Nephron progenitor cell (in vitro differentiated cells): ENCODE measurements at places on chromosomes 7 and 10.

- DNase-seq: no peak
These were observed 56.6 kb downstream of the GSDME start for GRCh38 chr7:24700521-24701260.

DNA sequence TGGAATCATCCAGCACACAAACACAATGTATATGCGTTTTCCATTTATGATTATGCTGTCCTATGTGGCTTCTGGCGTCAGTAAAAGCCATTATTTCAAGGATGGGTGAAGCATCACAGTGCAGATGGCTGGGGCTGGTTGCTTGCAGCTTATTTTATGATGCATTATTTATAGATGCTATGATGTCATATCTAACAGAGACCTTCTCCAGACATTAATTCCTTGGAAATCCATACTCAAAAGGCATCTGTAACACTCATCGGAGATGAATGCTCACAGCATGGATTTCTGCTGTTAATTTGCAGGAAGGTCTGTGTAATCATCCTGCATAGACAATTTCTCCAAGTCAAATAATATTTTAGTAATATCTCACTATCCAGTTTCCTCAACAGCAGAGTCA, 7.2 kb downstream of the RGS10 start:
- no peak for DNase-seq

DNA sequence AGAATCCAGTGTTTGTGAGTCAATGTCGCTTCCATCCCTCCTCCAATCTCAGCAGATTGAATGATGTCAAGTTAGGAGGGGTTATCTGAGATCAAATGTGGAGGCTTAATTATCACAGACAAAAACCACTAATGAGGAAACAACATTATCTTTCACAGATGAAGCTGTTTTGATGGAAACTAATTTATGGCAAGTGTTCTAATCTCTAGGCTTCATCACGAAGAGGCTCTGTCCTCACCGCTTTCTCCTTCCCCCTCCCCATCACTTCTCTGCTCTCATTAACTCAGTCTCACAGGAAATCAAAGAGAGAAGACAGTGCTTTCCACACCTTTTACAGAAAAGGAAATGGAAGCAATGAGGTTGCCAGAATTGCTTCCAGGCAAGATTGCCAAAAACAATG, 283.7 kb downstream of the BMPER start:
- no peak for DNase-seq

- DNase-seq: no peak
These were observed 17.5 kb upstream of the GGCT start for GRCh38 chr7:30522159-30522558.

DNA sequence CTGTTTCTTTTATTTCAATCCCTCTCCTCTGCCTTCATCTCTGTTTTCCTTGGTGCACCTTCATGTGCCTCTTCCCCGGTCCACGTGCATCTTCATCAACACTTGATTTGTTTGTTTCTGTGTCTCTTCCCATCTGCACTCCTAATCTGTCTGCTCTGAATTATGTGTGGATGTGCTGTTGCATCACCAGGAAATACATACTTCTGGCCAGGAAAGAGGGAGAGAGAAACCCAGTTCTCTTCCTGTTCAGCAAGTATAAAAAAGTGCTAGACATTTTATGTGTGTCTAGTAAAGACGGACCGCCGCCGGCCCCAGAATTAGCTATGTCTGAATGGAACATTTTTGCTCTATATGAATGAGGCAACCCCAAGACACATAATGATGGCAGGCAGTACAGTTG, 93.8 kb downstream of the CALD1 start:
- no peak for DNase-seq

- no peak for DNase-seq
These were observed 61.1 kb downstream of the GNAT3 start for GRCh38 chr7:80450621-80451308.

- DNase-seq: no peak
These were observed 35.3 kb upstream of the TNKS2 start for GRCh38 chr10:91762878-91763277.

DNA sequence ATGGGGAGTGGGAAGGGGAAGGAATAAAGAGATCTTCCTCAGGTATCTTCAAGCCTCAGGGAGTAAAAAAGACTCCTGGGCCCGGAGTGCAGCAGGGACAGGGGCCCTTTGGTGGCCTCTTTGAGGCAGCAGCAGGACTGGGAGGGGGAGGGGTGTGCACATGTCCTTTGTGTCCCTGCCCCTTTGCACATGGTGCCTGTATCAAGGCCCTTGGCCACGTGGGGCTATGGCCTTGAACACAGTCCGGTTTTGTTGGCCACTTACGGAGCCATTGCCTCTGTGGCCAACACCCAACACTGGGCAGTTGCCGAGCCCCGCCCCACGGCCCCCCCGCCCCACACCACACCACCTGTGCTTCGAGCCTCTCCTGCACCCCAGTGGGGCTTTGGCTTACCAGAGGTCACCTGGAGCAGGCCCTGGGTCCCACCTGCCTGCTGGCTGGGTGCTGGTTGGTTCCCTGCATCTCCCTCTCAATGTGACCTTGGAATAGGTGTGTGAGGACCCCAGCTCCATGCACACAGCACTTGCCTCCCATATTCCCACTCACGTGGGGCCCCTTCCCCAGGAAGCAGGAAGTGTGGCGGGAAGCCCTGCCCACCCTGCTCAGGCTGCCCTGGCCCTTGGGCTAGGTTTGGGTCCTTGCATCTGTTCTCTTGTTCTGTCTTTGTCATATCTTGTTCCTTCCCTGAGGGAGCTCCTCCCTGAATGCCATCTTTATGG, 5.4 kb downstream of the SAP25 start:
- DNase-seq: no peak

DNA sequence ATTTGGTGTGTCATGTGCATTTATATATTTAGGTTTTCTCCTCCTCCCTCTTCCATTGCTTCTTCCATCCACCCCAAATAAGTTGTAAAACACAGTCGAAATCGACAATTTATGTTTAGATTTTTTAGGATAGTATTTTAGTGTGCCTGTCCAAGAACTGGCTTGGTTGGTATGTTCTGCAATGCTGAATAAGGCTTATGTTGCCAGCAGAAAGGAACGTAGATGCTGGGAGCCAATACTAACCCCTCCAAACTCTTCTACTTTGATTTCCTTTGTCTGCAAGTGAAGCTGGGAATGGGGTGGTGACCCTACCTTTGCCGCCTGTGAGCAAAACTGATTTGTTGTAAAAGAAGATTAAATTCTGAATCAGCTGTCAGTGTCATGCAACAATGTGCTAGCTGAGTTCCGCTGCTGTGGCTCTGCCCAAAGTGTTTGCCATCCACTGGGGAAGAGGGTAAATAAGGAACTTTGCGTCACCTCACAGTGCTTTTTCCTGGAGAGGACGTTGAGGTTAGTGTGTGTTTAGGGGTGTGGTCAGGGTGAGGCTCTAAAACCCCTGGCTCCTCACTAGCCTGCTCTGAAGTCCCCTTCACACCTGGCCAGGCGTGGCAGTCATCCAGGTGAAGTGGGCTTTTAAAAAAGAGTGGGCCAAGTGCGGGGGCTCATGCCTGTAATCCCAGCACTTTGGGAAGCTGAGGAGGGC, 44.4 kb downstream of the TACC2 start:
- no peak for DNase-seq

GRCh38 chr10:34193931-34194626, 621.0 kb downstream of the PARD3 start:
- DNase-seq: no peak

DNA sequence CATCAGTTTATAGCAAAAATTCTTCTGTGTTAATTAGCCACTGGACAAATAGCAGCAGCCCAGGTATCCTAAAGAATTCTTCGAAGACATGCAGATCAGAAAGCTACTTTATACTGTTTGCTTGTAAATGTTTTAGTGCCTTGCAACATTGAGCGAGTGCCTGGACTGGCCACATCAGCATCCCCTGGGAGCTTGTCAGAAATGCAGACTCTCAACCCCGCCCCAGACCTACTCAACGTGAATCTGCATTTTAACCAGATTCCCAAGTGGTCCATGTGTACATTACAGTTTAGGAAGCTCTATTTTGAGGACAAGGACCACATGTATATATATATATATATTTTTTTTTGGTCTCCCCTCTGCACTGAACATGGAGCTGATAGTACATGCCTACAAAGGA, 18.5 kb upstream of the PLEKHS1 start:
- DNase-seq: no peak

GRCh38 chr10:118937226-118937625, 92.3 kb upstream of the NANOS1 start:
- no peak for DNase-seq

DNA sequence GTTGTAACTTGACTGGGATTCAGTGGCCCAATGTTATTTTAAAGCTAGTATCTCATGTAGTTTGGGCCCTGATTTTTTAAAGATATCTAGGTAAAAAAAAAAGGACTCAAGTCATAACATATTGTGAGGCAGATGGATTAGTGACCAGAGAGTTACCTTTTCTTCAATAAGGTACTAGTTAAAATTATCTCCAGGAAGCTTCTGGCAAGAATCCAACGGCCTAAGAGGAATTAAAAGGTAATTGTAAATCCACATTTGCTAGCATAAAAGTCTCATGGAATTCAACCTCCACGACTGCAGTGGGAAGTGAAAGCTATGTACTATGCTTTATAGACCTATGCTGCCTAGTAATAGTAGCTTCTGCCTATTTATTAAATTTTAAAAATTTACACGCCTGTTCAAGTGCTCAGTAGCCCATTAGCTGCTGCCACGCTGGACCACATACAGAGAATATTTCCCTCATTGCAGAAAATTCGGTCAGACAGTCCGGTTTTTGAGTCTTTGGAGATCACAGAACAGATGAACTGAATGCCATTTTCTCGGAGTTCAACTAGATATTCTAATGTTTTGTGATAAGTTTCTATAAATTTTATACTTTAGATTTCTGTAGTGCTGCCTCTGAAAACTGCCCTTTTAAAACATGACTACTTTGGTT, 118.4 kb downstream of the NSUN6 start:
- no peak for DNase-seq

GRCh38 chr7:13880789-13881188, 108.7 kb downstream of the ETV1 start:
- DNase-seq: no peak

DNA sequence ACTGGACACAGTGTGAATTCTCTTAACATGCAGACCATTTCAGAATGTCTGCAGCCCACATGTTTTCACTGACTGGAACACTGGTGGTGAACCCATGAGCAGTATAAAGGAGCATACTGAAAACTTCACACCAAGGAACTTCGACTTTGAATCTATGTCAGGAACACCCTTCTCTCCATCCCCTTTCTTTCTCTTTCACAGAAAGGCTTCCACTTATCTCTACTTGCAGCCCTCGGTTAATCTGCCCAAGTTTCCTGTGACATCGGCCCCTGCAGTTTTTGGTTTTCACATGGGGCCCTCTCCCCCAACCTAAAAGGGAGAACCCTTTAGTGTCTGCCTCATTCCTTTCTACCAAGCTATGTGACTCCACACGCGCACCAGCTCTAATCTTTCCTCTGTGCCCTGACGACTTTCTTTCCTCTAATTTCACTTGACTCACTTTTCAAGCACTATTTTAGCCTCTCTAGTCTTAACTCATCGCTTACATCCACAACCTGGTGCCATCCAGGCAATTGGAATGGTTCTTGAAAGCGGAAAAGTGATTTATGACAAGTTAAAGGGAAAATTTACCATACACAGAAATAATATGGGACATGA, 70.1 kb downstream of the RELN start:
- DNase-seq: no peak

GRCh38 chr10:48627984-48628609, 23.2 kb upstream of the ARHGAP22 start:
- DNase-seq: no peak

GRCh38 chr10:79340646-79341244, 6.5 kb upstream of the PPIF start:
- no peak for DNase-seq

DNA sequence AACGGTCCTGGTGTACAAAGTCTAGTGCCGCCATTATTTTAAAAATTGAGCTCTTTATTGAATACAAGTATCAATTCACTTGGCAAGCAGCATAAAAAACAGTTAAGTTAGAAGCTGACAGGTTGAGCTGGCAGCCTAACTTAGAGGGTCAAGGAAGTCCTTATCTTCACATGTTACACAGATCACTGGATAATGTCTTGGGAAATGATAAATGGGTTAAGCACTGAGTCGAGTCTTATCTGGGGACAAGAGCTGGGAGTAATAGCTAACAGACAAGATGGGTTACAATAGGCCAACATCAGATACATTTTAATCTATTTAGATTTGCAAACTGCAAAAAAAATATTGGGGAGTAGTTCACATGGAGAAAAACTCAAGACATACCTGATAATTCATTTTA, 34.2 kb downstream of the SLC18A2 start:
- no peak for DNase-seq

GRCh38 chr10:113463083-113463482, 89.8 kb upstream of the HABP2 start:
- DNase-seq: no peak

DNA sequence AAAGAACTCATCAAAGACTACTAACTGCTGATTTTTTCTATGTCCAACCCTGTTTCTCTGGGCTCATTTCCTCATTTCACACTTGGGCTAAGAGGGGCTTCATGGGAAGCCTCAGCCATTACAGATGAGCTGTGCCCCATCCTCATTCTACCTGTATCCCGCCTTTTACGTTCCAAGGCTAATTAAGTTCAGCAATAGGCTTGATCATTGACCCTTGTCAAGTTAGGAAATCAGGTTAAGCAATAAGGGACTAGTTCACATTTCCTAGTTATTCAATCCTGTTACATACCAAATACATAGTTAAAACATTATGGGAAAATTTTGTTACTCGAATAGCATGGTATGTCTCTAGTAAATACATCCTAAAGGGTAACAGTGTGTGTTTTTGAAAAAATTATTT, 29.3 kb upstream of the AGBL3 start:
- no peak for DNase-seq

GRCh38 chr10:94963901-94964300, 25.4 kb downstream of the CYP2C9 start:
- peak; percentile 10 for DNase-seq

GRCh38 chr10:2982146-2982545, 85.2 kb upstream of the PFKP start:
- DNase-seq: no peak

- no peak for DNase-seq
These were observed 220.0 kb downstream of the LRMDA start for GRCh38 chr10:75651417-75651816.

DNA sequence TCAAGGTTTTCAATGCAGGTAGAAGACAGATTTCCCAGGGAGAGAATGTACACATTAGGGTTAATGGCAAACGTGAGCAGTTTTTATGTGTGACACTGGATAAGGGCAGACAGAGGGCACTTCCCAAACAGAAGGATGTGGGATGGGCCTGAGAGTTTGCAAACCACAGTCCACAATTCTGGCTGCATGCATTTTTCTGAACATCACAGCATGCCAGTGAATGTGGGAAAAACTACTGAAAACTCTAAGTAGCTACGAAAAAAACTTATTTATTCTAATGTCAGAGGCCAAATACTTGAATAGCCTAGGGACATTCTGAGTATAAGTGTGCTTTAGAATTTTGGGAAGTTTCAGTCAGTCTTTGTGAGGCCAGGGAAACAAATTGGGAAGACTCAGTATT, 145.9 kb downstream of the NRCAM start:
- no peak for DNase-seq

- no peak for DNase-seq
These were observed 89.2 kb downstream of the ARID5B start for GRCh38 chr10:61990761-61991135.
